Frontal cortex (tissue), 4 donors: ENCODE measurements at places on chromosomes 16 and 17. TPM values are rescaled to one million over a fixed set of nuclear protein-coding genes. Genes with fewer than 3 reads are reported as not detected.

Gene ALOX15B
- total RNA-seq = under 0.01 TPM

Gene GLOD4
- 81.5 TPM for total RNA-seq

Gene KRTAP9-1
- not detected for total RNA-seq

Gene CA5A
- total RNA-seq = not detected

Gene TP53TG3B
- not detected for total RNA-seq

Gene ACSM5
- under 0.01 TPM for total RNA-seq

Gene SEC14L5
- 0.41 TPM for total RNA-seq

Gene IGF2BP1
- total RNA-seq = 0.82 TPM

Gene TUBD1
- total RNA-seq = 11.0 TPM

Gene APOH
- not detected for total RNA-seq

Gene GNAO1
- total RNA-seq = 54.2 TPM

Gene BANP
- total RNA-seq = 40.8 TPM

Gene HES7
- total RNA-seq = 1.2 TPM

Gene IL17C
- not detected for total RNA-seq

Gene SLC7A6OS
- total RNA-seq = 11.4 TPM

Gene ZFHX3
- 4.9 TPM for total RNA-seq

Gene KCTD19
- under 0.01 TPM for total RNA-seq

Gene NAGS
- total RNA-seq = 0.41 TPM

Gene KRT32
- total RNA-seq = not detected

Gene OMG
- total RNA-seq = 6.1 TPM

Gene SMIM22
- not detected for total RNA-seq

Gene MAPT
- 76.6 TPM for total RNA-seq

Gene COX6A2
- total RNA-seq = not detected

Gene TPSB2
- total RNA-seq = not detected

Gene KRT20
- total RNA-seq = not detected

Gene CD300LF
- total RNA-seq = 0.41 TPM

Gene TRIM16
- total RNA-seq = 63.6 TPM

Gene FBXW10B
- total RNA-seq = 0.82 TPM

Gene PRRT2
- total RNA-seq = 15.9 TPM

Gene CIITA
- under 0.01 TPM for total RNA-seq

Gene PRSS33
- total RNA-seq = not detected

Gene DEXI
- 8.2 TPM for total RNA-seq

Gene ADORA2B
- 4.1 TPM for total RNA-seq

Gene RCVRN
- under 0.01 TPM for total RNA-seq

Gene MMP15
- total RNA-seq = 12.2 TPM

Gene TBC1D3C
- not detected for total RNA-seq

Gene NFAT5
- total RNA-seq = 14.7 TPM

Gene KRTAP4-5
- not detected for total RNA-seq

Gene KRT40
- total RNA-seq = not detected

Gene CFAP52
- 0.41 TPM for total RNA-seq

Gene ZSCAN10
- total RNA-seq = not detected

Gene CDRT15L2
- total RNA-seq = not detected

Gene SPN
- total RNA-seq = under 0.01 TPM

Gene CACNA1G
- 7.7 TPM for total RNA-seq

Gene PIK3R5
- 0.41 TPM for total RNA-seq

Gene CES5A
- 0.41 TPM for total RNA-seq
